ENCODE measurements at places on chromosomes 4 and X.

GRCh38 chr4:85058551-85058950 is 92.1 kb upstream of the WDFY3 start:
- DNase-seq = no peak

DNA sequence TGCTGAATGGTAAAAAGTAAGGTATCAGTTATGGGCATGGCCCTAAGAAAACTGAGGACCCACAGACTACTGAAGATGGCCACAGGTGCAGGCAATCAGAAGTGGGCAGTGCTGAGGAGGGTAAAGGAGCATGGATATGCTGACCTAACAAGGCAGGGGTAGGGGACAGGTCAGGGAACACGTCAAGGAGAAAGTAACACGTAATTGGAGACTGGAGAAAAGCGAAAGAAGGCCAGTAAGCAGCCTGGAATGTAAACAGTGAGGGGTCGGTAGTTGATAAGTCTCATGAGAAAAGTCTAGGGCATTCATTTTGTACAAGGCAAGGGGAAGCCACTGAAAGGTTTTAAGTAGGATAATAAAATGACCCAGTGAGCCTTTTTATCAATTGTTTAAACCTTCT is 153.3 kb downstream of the PRDM5 start:
- DNase-seq = no peak

DNA sequence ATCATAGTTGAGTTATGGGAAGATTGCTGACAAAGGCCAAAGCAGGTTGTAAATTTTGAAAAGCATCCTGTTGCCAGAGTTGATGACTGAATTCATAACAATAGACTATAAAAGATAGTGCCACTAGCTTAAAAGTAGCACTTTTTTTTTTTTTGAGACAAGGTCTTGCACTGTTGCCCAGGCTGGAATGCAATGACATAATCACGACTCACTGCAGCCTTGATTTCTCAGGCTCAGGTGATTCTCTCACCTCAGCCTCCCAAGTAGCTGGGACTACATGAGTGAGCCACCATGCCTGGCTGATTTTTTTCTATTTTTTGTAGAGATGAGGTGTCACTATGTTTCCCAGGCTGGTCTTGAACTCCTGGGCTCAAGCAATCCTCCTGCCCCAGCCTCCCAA is 122.7 kb downstream of the SPOCK3 start:
- DNase-seq = no peak

GRCh38 chr4:100288811-100289529 is 98.7 kb upstream of the DDIT4L start:
- no peak for DNase-seq

DNA sequence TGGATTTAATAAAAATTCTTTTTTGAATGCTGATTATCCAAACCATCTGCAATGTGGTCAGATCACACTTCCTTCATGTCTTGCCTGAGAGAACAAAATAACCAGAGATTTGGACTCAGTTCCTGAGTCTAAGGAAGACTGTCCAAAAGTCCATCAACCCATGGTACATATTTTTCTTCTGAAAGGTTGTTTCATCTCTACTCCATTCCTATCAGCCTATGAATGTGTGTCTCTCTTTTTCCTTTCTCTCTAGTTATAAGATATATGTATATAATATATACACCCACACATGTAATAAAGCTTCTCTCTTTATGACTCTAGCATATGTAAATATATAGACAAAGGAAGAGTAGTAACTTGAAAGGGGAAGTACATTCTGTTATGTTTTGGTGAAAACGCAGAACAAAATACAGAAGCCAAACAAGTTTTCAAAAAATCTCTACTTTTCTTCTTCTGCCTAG is 226.9 kb downstream of the ARHGAP24 start:
- no peak for DNase-seq

GRCh38 chr4:89404530-89404929 is 96.9 kb upstream of the GPRIN3 start:
- no peak for DNase-seq
